ENCODE measurements at places on chromosomes 5 and 9. TPM values are rescaled to one million over a fixed set of nuclear protein-coding genes. Genes with fewer than 3 reads are reported as not detected.

CAVIN4 gene
- total RNA-seq = 0.55 TPM

SHOC1 gene
- total RNA-seq = not detected

CRHBP gene
- total RNA-seq = 0.21 TPM

CCDC183 gene
- total RNA-seq = 0.49 TPM

NTNG2 gene
- 3.4 TPM for total RNA-seq

TMEM171 gene
- 7.2 TPM for total RNA-seq

PCAT7 gene
- total RNA-seq = 1.1 TPM

MGAT1 gene
- total RNA-seq = 80.3 TPM

LCN1 gene
- not detected for total RNA-seq

GABBR2 gene
- 0.08 TPM for total RNA-seq

LIFR gene
- 6.5 TPM for total RNA-seq

SNCB gene
- total RNA-seq = 0.94 TPM

INSL4 gene
- 13.9 TPM for total RNA-seq

CNTLN gene
- 7.0 TPM for total RNA-seq

SOX30 gene
- total RNA-seq = 0.06 TPM

Measured in A549 treated with RU486 at 1 μM for 4 hours (cell line).